ENCODE measurements at places on chromosomes 12 and 14.

- peak; percentile 52 for DNase-seq
Observed at GRCh38 chr12:14948672-14949071, 10.3 kb upstream of the ERP27 start.

DNA sequence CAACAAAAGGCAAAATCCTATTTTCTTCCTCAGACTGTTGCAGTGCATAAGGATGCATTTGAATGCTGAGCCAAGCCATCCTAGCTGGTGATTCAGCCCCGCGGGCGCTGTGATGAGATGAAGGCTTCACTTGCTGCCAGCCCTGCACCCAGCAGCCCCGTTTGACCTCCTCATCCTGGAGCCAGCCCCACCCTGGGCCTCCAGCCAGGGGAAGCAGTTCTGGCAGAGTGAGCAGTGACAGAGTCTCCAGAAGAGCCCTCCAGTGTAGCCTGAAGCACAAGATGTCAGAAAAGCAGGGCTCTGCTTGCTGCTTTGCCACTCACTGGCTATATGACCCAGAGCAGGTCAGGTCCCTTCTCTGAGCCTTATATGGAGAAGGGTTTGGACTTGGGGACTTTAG, 96.2 kb upstream of the HSPB8 start:
- DNase-seq = no peak

DNA sequence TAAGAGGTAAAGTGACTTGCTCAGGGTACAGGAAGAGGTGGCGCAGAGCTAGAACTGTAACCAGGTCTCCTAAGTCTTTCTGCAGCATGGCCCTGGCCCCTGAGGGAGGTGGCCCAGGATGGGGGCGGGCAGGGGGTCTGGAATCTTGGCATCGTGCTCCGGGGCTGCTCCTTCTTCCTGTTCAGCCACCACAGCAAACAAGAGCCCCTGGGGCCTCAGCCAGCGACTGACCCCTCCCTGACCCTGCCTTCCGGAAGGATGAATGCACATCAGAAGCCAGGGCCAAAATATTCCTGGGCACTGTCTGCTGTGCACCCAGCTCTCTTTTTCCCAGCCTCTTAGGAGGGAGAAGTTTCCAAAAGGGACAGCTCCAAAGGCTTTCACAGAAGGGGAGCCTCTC, 242.8 kb downstream of the DPF3 start:
- DNase-seq = no peak

- DNase-seq = no peak
Observed at GRCh38 chr12:79162147-79162772, 297.7 kb downstream of the SYT1 start.

DNA sequence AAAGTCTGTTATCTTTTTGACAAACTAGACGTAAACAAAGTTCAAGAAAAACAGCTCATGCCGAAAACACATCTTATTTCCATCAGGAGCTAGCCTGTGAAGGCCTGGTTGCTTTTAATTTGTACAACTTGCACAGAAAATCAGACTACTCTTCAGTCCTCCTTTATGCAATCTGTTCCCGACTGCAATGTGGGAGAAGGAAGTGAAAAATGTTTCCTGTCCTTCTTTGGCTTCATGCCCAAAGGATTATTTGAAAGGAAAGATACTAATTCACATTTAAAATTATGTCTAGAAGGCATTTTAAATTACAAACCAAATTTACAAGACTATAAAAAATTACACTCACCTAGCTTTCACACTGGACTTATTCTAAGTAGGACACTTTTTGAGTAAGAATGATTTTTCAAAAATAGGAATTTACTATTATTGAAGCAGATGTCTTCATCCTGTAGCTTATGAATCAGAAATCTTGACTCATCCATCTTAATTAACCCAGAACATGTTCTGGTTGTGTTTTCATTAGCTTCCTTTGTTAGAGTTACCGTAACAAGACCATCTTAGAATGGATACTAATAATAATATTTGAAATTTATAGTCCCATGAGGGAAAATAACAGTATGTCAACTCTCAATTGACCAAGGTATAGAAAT, 272.6 kb downstream of the PRKD1 start:
- peak; percentile 48 for DNase-seq

- no peak for DNase-seq
Observed at GRCh38 chr12:132235116-132235820, 91.0 kb downstream of the NOC4L start.

GRCh38 chr14:54453252-54453651, 12.1 kb upstream of the CNIH1 start:
- no peak for DNase-seq
